CD4-positive, alpha-beta T cell (primary cell): ENCODE measurements at places on chromosomes 5 and 9. TPM values are rescaled to one million over a fixed set of nuclear protein-coding genes. Genes with fewer than 3 reads are reported as not detected.

The RACK1 gene
- total RNA-seq, result 2,499 TPM

The AHRR gene
- total RNA-seq, result 0.63 TPM

The JAKMIP2 gene
- total RNA-seq, result 1.3 TPM

The PPIC gene
- not detected for total RNA-seq

The WDR36 gene
- total RNA-seq, result 22.4 TPM

The SEMA4D gene
- total RNA-seq, result 430 TPM

The SKIC3 gene
- total RNA-seq, result 65.2 TPM

The ADGRD2 gene
- total RNA-seq, result not detected

- no peak for DNase-seq
Measured at GRCh38 chr9:137707361-137707760, 88.6 kb downstream of the EHMT1 start.

- no peak for DNase-seq
Measured at GRCh38 chr5:140542972-140543371, 4.5 kb upstream of the EIF4EBP3 start.

DNA sequence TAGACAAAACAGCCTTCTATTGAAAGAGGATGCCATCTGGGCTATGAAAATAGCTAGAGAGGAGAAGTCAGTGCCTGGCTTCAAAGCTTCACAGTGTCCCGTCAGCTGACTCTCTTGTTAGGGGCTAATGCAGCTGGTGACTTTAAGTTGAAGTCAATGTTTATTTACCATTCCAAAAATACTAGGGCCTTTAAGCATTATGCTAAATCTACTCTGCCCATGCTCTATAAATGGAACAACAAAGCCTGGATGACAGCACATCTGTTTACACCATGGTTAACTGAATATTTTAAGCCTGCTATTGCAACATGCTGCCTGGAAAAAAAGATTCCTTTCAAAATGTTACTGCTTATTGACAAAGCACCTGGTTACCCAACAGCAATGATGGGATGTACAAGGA is 309.1 kb downstream of the NTRK2 start:
- no peak for DNase-seq

GRCh38 chr9:27368316-27368985 is 71.5 kb upstream of the EQTN start:
- DNase-seq, result no peak

- no peak for DNase-seq
Measured at GRCh38 chr5:88674356-88675167, 208.4 kb downstream of the MEF2C start.

- DNase-seq, result no peak
Measured at GRCh38 chr5:90359073-90359920, 50.3 kb downstream of the CETN3 start.

DNA sequence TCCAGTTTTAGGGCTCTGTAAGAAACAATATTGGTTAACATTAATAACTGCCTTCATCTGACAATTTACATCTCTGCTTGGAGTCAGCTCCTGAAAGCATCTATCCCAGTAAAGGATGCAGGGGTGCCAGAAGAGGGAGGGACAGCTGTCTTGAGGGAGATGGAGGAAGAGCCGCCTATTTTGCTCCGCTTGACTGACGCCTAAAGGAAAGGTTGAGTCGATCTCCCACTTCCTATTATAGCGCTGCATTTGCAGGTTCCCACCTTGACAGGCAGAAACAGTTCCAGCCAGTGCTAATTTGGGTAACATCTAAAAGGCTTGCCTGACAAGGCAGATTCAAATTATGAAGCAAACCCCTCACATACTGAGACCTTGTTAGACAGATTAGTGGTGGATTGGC is 374.6 kb downstream of the SPATA31D1 start:
- DNase-seq, result no peak

- DNase-seq, result no peak
Measured at GRCh38 chr5:136013559-136013958, 15.2 kb upstream of the TGFBI start.
